Amygdala (tissue), 56 donors: ENCODE measurements at places on chromosomes 2 and 18.

DNA sequence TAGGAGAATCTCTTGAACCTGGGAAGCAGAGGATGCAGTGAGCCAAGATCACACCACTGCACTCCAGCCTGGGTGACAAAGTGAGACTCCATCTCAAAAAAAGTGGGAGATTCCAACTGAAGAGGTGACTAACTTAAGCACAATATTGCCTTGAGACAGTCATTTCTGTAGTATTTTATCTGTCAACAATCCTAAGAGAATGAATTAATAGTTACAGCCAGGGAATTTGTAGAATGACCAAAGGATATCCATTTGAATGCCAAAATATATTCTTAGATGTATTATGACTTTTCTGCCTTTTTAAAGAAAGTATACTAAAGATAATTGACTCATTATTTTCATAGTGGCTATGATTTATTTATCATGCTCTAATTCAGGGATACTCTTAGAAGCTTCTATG, 40.7 kb upstream of the CCDC150 start:
- DNase-seq = no peak

DNA sequence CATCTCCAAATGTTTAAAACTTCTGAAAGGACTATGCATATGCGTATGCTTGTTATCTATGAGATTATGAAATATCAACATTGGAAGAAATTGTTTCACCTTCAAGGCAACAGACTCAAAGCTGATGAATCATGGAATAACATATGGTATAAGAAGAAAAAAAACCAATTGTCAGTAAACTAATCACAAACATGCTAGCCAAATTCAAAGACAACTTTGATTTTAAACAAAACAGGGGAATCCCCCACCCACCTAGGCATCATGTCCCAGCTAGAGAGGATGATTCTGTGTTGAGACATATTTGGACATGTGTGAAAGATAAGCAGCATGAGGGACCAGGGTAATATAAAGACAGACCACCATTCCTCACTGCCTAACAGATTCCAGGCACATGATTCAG, 147.7 kb downstream of the WDPCP start:
- no peak for DNase-seq

DNA sequence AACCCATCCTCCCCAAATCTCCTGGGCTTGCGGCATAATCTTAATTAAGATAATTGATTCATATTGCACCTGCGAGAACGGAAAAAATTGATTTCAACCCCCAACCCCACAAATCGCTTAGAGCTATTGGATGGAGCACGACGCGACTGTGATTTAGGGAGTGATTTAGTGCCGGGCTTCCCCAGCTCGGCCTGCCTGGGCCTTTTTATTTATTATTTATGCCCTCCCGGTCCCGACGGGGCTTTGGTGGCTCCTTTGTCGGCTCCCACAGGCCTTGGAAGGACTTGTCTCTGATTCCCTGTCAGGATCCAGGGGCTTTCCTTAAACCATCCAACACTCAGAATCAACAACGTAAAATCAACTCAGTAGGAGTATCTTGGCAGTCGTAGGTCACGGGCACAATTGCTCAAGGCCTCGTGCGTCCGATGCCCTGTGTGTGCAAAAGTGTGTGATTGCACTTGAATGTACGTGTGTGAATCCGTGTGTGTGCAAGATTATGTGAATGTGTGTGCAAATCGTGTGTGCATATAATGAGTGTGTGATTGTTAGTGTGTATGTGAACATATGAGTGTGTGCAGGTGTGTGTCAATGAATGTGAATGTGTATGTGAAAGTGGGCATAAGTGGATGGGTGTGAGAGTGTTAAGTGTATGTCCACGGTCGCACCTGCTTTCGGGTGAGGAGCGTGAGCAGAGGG, 4.3 kb upstream of the NEUROD1 start:
- no peak for DNase-seq

GRCh38 chr2:105329561-105330495, at the start of gene TGFBRAP1:
TGFBRAP1 (minus strand) TSS chr2:105329735; CDS start chr2:105308301, 21,434 bp downstream.
- DNase-seq = peak; percentile 68

DNA sequence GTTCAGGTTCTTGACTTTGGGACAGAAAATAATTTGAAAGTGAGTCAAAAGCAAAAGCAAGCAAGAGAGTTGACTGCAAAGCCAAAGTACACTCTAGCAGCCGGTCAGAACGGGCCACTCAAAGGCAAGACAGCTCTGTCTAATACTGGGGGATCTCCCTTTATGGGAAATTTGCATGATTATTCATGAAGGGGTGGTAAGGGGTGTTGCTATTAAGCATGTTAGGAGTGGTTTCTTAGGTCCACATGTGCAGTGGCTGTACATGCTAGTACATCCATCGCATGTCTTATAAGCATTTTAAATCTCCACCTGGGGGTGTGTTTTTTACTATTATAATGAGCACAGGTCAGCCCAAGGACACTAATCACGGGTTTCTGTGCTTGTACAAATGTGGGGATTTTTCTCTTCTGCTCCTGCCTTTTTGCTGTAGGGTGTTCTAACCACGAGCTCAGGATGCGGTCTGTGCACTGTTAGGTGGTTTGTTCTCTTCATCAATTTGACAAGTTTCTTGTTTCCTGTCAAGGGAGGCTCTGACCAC, 60.2 kb upstream of the SPP2 start:
- DNase-seq = no peak

GRCh38 chr2:1715184-1716013, 28.9 kb downstream of the PXDN start:
- DNase-seq = no peak

- DNase-seq = no peak
Observed at GRCh38 chr2:241768251-241768711, 8.3 kb upstream of the GAL3ST2 start.

GRCh38 chr2:191065785-191066184, 51.8 kb upstream of the STAT1 start:
- DNase-seq = no peak

DNA sequence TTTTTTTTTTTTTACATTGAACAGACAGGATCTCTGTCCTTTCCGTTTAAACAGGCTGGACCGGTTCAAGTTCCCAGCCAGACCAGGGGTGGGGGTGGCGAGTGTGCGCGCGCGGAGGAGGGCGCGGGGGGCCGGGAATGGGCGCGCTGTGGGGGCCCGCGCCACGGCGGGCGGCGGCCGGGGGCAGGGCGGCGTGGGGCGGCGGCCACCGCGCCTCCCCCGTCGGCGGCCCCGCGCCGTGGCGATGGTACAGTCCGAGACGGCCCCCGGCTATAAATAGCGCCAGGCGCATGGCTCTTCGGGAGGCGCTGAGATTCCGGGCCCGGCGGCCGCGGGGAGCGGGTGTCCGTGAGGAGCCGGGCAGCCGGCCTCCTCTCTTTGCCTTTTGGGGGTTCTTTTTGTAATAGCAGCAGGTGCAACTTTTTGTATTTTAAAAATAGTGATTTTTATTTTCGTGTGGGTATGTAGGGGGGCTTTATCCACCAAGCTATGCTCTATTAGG, 430 bp upstream of the CELF4 start:
- DNase-seq = peak; percentile 26

GRCh38 chr2:188518381-188518780, 226.7 kb downstream of the GULP1 start:
- no peak for DNase-seq

GRCh38 chr2:118535818-118536212, 311.6 kb downstream of the EN1 start:
- no peak for DNase-seq

- peak; percentile 51 for DNase-seq
Observed at GRCh38 chr18:23355206-23355605, 97.9 kb upstream of the RIOK3 start.

DNA sequence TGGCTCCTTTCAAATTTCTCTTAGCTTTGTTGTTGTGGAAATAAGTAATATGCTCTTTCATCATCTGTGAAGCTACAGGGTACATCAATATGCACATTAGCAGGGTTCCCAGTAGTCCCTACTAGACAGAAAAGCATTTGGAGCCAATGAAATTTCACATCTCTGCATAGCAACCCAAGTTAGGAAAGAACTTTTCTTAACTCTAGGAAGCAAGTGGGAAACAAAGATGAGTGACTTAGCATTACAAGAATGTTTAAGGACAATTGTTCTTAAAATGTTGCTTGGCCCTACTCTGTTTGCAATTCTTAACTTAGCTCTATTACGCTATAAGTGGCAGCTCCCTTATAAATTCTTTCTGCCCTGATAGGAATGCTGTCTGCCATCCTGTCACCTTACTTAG, 39.6 kb downstream of the ZEB2 start:
- DNase-seq = no peak

DNA sequence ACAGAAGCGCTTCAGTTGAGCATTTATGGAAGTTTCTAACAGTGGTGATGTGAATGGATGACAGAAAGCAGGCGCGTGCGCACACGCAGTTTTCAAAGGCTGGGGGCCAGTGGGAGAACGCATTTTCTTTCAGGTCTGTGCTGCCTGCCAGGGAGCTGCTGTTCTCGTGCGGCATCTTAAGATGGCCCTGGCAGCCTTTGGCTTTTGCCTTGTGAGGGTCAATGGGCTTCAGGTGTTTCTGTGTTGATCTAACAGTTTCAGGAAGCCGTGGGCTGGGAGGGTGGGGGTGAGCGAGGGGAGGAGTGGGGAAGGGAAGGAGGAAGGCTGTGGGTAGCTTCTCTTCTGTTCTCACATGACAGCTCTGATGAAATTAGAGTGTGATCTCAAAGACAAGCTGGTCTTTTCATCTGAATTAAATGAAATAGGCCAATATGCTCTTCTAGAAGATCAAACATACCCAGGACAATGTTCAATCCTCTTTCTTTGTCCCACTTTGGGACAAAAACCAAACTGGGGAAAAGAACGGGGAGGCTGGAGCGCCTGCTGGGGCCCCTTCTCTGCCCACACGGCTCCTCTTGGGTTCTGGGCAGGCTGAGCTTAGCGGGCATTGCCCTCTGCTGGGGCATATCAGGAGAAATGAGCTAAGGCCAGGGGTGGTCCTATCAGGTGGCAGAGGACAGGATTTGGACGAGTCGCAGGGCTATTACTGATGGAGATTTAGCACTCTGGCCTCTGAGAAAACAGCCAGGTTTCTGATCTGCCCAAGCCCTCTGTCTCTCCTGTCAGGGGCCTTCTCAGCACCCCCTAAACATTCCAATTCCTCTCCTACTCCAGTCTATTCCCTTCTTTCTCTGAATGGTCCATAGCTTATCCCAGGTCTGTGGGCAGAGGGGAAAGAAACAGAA, 126.2 kb upstream of the LGALSL start:
- DNase-seq = peak; percentile 56

DNA sequence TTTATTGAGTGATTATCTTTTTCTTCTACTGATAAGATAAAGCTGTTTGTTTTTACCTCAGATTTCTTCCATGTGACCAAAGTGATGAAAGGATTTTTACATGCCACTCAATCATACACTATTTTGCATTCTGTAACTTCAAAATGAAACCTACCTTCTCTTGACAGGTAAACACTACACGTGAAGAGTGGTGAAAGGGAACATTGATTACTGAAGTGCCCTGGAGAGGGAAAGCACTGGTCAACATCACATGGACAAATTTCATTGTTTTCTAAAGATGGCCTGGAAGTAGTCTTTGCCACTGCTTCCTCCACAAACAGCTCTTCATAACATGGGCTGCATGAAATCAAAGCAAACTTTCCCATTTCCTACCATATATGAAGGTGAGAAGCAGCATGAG, 120.1 kb downstream of the HIBCH start:
- DNase-seq = no peak

DNA sequence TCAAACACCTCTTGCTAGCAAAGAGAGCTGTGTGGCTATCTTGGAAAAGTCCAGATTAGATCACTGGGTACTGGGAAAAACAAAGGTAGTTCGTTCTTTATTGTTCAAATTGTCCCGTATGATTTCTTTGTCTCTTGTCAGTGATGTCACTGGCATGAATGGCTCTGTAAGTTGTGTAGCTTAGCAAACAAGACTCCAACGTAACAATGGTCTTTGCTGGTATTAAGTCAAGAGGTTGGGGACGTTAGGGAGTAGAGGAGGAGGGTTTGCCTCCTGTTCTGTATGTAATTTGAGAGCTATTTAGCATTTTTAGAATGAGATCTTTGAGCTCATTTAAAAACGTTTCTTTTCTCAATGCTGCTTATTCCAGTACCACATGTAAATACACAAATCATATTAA, 216.5 kb upstream of the SP5 start:
- DNase-seq = no peak

DNA sequence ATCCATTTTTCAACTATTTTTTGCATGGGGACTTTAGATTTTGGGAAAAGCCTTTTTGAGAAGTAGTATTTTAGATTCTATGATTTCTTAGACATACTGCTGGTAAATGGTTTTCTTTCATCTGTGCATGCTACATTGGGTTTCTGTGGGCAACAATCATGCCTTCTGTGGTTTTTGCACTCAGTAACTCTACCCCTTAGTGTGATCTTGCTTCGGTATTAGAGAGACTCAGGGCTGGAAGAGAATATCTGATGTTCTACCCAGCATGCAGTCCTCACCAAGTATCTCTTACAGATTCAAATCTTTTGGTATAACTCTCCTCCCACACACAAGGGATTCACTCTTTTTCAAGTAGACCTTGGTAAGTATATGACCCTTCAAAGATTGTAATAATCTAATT, 183.0 kb downstream of the PMAIP1 start:
- no peak for DNase-seq

DNA sequence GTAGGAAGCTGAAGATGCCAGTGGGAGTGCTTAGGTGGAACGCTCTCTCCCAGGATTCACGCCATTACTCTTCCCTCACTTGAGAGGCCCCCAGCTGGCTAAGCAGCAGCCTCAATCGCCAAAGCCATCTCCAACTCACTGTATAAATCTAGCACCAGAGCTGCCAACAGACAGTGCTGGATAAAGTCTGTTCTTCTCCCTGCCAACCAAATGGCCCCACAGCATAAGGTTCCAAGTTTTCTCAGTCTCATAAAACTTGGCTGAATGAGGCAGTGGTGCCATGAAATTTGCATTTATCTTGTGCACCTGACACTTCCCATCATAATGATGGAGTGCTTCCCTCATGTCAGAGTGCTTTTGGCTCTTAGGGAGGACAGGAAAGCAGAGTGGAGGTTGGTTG, 428.2 kb upstream of the ETAA1 start:
- no peak for DNase-seq

DNA sequence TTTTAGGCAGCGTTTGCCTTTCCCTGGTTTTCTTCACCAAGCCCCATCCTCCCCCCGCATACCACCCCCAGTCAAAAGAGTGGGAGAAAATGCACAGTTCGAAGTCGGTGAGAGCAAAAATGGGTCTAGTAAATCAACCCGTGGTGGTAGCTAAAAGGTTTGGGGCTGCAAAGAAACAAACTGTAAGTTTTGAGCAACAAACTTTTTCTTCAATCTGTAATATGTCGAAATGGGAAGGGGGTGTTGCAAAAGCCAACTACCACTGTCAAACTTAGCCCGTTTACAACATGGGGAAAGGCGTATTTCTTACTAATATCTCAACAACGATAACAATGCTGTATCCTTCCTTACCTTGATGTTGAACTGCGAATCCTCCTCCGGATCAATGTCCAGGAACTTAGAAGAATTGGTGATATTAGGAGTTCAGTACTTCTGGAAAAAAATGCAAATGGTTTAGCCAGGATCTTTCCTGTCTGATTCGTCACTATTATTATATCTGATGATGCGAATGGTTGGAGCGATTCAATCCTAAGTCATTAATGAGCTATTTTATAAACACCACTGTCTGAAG, 2.4 kb upstream of the SATB2 start:
- DNase-seq = no peak
